ENCODE measurements at places on chromosomes 3 and 15. TPM values are rescaled to one million over a fixed set of nuclear protein-coding genes. Genes with fewer than 3 reads are reported as not detected.
A peak's percentile ranks its signal among the peaks of the same experiment; 100 is the strongest.

DNA sequence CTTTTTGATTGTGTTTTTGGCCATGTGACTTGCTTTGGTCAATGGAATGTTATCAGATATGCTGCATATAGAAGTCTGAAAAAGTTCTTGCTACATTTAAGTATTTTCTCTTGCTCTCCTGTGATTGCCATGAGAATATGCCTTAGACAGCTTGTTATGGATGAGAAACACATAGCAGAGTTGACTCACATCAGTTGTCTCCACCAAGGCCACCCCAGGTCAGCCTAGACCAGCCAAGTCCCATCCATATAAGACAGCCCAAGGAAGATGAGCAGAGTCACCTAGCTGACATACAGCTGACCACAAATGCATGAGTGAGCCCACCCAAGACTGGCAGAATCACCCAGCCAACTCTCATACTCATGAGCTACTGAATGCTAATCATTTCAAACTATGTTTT, 153.0 kb downstream of the THRB start:
- no peak overlapping the region for H3K27ac ChIP-seq
- no peaks in the 10 kb centered on the region for H3K27me3 ChIP-seq
- H3K4me1 ChIP-seq = no peaks in the 10 kb centered on the region
- H3K36me3 ChIP-seq = no peaks in the 10 kb centered on the region
- no peak overlapping the region for H3K4me3 ChIP-seq

GRCh38 chr3:195731356-195731905, 10.7 kb downstream of the MUC20 start:
- no peaks in the 10 kb centered on the region for H3K36me3 ChIP-seq
- no peaks in the 10 kb centered on the region for H3K4me1 ChIP-seq
- H3K4me3 ChIP-seq = no peak overlapping the region
- H3K27me3 ChIP-seq = no peaks in the 10 kb centered on the region
- DNase-seq = no peak

GRCh38 chr15:34361278-34361677, 5.7 kb downstream of the LPCAT4 start:
- no peak for DNase-seq
- no peak overlapping the region for H3K4me3 ChIP-seq
- no peaks in the 10 kb centered on the region for H3K36me3 ChIP-seq

GRCh38 chr3:29978036-29978435, 628.4 kb upstream of the TGFBR2 start:
- H3K27ac ChIP-seq = no peak overlapping the region
- DNase-seq = no peak
- no peaks in the 10 kb centered on the region for H3K27me3 ChIP-seq
- no peak overlapping the region for H3K4me3 ChIP-seq
- no peaks in the 10 kb centered on the region for H3K4me1 ChIP-seq

DNA sequence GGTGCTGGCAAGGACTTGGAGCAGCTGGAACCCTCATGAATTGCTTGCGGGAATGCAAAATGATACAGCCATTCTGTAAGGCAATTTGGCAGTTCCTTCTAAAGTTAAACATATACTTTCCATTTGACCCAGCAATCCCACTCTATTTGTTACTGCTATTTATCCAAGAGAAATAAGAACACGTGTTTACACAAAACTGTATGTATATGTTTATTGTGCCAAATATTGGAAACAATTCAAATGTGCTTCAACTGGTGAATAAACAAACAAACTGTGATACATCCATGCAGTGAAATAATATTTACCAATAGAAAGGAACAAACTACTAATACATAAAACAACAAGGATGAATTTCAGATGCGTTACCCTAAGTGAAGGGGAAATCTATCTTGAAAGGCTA, 60.0 kb upstream of the NTRK3 start:
- no peaks in the 10 kb centered on the region for H3K27me3 ChIP-seq
- H3K27ac ChIP-seq = no peak overlapping the region
- no peak for DNase-seq
- H3K36me3 ChIP-seq = no peaks in the 10 kb centered on the region

DNA sequence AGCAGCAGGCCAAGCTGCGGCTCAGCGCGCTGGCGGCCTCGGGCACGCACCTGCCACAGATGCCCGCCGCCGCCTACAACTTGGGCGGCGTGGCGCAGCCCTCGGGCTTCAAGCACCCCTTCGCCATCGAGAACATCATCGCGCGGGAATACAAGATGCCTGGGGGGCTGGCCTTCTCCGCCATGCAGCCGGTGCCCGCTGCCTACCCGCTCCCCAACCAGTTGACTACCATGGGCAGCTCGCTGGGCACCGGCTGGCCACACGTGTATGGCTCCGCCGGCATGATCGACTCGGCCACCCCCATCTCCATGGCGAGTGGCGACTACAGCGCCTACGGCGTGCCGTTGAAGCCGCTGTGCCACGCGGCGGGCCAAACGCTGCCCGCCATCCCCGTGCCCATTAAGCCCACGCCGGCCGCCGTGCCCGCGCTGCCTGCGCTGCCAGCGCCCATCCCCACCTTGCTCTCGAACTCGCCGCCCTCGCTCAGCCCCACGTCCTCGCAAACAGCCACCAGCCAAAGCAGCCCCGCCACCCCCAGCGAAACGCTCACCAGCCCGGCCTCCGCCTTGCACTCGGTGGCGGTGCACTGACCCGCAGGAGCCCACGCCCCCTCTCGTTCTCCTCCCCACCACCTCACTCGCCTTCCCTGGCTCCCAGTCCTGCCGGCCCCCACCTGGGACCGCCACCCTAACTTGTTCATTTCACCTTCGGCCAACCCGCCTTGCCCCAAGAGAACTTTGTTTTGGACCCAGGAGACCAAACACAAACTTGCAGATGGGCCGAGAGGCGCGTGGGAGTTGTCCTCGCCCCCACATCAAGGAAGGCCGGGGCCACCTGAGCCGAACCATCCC, 1.5 kb downstream of the FOXB1 start:
- no peaks in the 10 kb centered on the region for H3K36me3 ChIP-seq
- no peak overlapping the region for H3K27ac ChIP-seq
- no peak for DNase-seq
- H3K4me1 ChIP-seq = no peaks in the 10 kb centered on the region
- H3K4me3 ChIP-seq = peak overlapping the region; percentile 82

- H3K4me3 ChIP-seq = no peak overlapping the region
- no peak overlapping the region for H3K27ac ChIP-seq
- DNase-seq = no peak
- H3K4me1 ChIP-seq = no peaks in the 10 kb centered on the region
Observed at GRCh38 chr3:196008387-196008786, 73.5 kb downstream of the TFRC start.

GRCh38 chr15:69976366-69976994, 121.2 kb downstream of the TLE3 start:
- no peaks in the 10 kb centered on the region for H3K27me3 ChIP-seq
- no peak overlapping the region for H3K27ac ChIP-seq
- H3K4me3 ChIP-seq = no peak overlapping the region
- peaks cover 30% of the 10 kb centered on the region for H3K4me1 ChIP-seq
- DNase-seq = no peak

- no peak overlapping the region for H3K27ac ChIP-seq
- no peaks in the 10 kb centered on the region for H3K27me3 ChIP-seq
- DNase-seq = no peak
Observed at GRCh38 chr15:73955326-73955725, 29.1 kb downstream of the LOXL1 start.

DNA sequence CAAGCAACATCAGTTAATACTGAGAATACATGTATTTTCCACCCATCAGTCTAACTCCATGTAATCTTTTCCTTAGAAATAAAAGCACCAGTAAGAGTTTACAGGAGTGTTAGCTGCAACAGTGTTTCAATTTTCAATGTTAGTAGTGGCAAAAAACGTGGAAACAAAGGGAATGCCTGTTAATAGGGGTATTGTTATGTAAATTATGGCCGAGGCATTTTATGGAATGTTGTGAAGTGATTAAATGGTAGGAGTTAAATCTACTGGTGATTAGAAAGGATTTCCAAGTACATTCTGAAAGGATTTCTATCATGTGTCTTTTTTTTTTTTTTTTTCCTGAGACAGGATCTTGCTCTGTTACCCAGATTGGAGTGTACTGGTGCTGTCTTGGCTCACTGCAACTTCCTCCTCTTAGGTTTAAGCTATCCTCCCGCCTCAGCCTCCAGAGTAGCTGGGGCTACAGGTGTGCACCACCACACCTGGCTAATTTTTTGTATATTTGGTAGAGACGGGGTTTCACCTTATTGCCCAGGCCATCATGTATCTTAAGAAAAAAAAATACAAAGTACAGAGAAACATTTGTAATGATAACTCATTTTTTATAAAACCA, 6.6 kb downstream of the ATP6V1A start:
- H3K27me3 ChIP-seq = no peaks in the 10 kb centered on the region
- no peak for DNase-seq
- no peak overlapping the region for H3K27ac ChIP-seq

DNA sequence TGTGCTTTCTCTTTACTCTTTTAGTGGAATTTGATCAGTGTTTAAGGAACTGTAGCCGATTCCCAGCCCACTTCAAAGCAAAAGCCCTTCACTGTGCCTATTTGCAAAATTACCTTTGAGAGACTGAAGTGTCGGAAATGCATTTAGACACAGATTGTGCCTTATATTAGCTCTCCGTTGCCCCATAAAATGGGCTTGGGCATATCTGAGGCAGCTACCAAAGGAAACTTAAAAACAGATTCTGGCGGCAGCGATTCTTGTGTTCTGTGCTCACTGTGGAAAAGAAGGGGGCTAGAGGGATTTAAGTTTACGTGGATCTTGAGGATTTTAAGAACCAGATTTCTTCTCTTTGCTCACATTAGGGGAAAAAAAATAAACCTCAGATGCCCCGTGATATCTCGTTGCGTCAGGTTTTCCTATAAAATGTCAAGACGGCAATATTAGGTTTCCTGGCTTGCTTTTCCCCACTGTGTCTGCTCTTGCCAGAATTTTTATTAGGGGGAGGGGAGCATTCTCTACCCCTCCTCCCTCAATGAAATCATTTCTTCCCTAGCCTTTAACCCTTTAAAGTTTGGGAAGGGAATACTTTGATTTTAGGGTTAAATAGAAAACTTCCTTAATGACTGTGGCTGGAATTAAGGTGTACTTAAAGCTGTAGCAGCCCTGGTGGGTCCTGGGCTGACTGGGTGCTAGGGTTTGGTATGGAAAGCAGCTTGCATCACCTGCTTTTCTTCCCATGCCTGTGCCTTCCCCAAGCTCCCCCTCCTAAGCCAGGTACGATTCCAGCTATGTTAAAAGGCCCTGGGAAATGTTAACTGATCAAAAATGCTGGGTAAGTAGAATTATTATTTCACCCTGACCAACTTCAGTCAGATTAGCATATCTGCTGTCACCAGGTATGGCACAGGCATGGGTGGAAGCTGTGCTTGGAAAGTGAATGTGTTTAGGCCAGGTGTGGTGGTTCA, 73.8 kb downstream of the SMAD3 start:
- no peaks in the 10 kb centered on the region for H3K36me3 ChIP-seq
- peak overlapping the region; percentile 38 for H3K27ac ChIP-seq
- no peak for DNase-seq
- no peak overlapping the region for H3K4me3 ChIP-seq
- H3K27me3 ChIP-seq = no peaks in the 10 kb centered on the region

DNA sequence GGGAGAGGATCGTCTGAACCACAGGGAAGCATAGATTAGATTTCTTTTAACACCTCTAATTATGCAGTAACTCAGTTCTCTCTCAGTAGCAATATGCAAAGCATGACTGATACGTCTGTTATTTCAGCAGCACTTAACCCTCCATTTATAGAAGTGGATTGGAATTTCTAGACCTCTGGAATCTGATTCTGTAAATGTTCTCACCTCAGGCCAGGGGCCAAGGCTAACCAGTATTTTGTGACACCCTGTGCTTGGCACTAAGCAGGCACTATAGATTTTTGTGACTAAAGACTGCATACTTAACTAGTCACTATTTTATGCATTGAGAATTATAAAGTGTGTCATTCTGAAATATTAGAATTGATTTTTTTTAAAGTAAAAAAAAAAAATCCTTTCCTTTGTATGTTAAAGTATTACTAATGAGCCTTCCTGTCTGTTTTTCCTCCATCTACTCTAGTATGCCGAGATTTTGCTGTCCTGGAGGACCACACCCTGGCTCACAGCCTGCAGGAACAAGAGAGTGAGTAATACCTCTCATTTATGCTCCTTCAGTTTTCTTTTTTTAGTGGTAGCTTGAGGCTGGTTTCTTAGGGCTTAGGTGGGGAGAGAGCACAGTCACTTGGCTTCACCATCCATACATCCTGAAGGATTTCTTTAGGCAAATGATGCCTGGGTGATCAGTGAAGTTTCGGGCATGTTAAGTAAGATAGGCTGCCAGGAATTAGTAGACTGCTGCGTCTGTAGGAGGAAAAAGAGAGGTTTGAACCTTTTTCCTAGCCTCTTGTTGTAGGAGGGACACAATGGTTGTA, 26.5 kb upstream of the UTS2B start:
- peaks cover 14% of the 10 kb centered on the region for H3K36me3 ChIP-seq
- no peaks in the 10 kb centered on the region for H3K27me3 ChIP-seq
- no peak overlapping the region for H3K27ac ChIP-seq

DNA sequence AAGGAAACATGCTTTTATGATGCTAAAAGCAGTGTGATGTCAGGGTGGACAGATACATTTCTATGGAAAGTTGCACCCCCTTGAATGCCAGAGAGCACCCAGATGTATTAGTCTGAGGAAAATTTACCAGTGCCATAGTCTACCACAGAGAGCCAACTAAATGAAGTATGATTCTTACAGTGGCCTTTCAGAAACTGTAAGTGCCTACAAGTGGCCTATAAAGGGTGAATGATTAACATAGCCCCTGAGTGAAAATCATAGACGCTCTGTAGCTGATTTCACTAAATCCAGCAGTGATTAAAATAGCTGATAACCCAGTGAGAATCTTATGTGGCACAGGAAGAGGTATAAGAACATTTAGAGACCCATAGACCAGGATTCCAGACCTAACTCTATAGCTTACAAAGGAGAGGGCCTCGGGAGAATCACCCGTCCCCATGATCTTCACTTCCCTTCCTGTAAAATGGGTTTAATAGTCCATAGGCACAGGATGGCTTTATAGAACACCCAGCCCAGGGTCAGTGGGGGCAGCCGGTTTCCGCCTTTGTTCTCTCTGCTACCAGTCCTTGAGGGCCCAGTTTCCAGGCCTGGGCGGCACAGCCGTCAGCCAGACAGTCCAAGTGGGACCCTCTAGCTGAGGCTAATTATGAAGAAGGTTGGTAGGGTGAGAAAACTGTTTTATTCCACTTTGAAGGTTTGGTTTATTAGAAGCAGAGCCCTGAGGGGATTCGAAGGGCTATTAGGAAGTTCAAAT, 35.5 kb upstream of the CACNA2D3 start:
- H3K4me1 ChIP-seq = no peaks in the 10 kb centered on the region
- H3K27ac ChIP-seq = no peak overlapping the region
- H3K36me3 ChIP-seq = no peaks in the 10 kb centered on the region
- DNase-seq = no peak

Gene ZBED2
- not detected for polyA plus RNA-seq

Gene AGTR1
- not detected for polyA plus RNA-seq

Gene CSPG5
- not detected for polyA plus RNA-seq

Gene BOC
- not detected for polyA plus RNA-seq

Gene FAM107A
- not detected for polyA plus RNA-seq

Gene CDC25A
- polyA plus RNA-seq = 21.3 TPM

Gene CACNA2D2
- polyA plus RNA-seq = not detected
